ENCODE measurements at places on chromosomes 13 and 19. TPM values are rescaled to one million over a fixed set of nuclear protein-coding genes. Genes with fewer than 3 reads are reported as not detected.

GRCh38 chr19:23762884-23763711 lies 4.4 kb upstream of the ZNF681 start:
- peak; percentile 56 for DNase-seq

DNA sequence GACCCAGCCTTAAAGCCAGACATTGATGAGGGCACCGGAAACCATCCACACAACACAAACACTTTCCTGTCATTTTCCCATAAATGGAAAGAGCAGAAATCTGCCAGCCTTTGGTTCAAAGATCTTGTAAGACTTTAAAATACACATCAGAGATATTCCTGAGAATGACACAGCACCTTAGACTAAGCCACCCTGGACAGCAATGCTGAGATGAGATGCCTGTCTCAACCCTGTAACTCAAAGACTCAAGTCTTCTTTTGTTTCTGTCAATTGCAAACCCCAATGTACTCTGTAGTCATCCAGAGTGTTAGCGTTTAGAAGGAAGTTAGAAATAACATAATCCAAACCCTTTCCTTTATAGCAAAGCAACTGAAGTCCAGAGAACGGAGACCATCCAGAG lies 119.2 kb downstream of the CCNA1 start:
- DNase-seq: no peak

DNA sequence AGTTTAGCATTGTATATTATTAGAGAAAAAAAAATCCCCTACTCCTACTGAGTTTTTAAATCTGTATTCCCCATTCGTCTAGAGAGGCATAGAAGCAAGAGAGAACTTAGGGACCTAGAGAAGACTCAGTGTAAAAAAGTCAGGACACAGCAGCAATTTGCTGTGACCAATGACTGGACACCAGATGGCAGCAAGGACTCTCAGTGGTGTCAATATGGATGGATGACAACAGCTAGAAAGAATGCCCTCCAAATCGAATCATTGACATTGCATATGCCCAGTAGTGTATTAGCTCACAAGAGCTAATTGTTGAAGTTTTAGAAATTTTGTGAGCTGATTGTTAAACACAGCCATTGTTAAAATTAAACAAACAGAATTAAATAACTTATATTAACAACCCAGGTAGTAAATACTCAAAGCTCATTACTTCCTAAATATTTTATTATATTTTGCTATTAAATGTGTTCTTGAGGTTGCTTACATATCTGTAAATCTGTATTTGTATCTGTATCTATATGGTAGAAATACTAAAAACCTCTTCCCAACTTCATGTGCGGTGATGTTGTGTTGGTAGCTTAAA lies 43.9 kb downstream of the SIAH3 start:
- peak; percentile 59 for DNase-seq

GRCh38 chr13:113052971-113053370 lies 52.6 kb upstream of the F7 start:
- no peak for DNase-seq

GRCh38 chr19:3100331-3100730 lies 6.2 kb downstream of the GNA11 start:
- DNase-seq: no peak

DNA sequence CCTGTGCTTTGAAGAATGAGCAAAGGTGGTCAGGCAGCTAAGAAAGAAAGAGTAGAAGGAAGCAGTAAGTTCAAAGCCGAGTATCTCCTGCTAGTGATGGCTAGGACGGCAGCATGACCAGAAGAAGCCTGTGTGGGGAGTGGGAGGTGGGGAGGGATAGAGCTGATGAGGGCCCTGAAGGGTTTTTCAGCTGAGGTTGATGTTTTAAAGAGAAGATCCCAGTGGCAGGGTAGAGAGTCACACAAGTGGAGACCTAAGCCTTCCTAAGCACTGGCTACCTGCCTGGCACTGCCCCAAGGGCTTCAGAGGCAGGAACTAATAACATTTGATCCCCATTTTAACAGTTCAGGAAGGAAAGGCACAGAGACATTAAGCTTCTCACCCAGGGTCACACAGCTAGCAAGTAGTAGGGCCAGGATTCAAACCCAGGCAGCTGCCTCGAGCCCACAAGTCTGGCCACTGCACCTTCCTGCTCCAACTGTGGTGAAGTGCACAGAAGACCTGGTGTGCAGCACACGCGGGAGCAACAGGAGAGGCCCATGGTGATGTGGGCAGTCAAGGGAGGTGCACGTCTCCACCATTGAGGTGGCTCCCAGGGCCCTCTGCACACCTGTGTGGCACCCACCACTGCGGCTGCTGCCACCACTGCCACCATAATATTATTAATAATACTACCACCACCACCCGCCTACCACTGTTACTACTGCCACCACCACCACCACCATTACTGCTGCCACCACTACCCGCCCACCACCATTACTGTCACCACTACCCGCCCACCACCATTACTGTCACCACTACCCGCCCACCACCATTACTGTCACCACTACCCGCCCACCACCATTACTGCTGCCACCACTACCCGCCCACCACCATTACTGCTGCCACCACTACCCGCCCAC lies 22.1 kb downstream of the CUL4A start:
- no peak for DNase-seq

DNA sequence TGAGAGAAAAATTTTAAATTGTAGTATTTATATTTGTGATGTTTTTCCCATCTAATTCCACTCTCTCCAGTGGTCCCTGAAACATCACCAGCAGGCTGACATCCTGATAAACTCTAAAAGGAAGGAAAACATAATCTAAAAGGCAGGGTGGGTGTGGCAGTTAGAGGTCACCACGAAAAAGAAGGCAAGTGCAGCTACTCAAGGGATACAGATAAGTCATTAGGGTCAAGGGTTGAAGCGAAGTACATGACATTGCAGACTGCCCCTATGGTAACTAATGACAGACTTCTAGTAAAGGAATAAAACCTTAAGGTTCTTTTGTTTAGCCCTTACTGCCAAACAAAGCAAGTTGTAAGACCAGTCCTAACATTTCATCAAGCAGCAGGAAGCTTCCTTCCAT lies 6.0 kb upstream of the NEK3 start:
- DNase-seq: no peak

DNA sequence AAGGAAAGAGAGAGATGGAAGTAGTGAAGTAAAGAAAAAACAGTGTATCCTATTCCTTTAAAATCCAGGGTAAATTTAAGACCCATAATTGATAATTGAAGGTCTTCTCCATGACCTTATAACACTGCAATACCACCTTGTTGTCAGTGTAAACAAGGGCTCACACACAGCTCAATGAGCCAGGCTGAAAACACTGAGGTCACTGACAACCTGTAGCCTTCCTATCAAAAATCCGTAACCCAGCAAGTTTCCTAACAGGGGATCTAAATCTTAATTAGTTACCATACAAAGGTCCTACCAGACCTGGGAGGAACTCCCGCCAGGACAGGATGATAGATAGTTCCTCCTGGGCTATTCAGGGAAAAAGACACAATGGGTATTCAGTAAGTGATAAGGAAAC lies 1677.1 kb downstream of the OLFM4 start:
- no peak for DNase-seq

DNA sequence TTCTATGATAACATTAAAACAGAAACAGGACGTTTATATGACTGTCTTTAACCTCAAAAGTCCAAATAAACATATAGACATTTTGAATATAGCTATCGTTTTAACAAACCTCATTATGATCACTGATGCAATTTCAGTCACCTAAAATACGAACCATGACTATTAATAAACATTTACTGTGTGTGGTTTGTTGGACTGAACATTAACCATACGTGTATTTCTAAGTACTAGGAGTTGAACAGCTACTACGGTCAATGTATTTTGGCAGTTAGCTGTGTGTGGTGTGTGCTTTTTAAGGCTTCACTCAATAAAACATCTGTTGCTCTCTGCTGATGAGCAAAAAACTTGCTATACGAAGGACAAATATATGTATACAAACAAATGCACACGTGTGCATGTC lies 281.4 kb downstream of the ABCC4 start:
- no peak for DNase-seq

GRCh38 chr19:17762505-17763229 lies 11.4 kb downstream of the FCHO1 start:
- peak; percentile 57 for DNase-seq

- DNase-seq: no peak
These were observed 114.5 kb downstream of the ATP11A start for GRCh38 chr13:112804374-112804773.

GRCh38 chr19:2523630-2524311 lies 47.8 kb downstream of the GADD45B start:
- peak; percentile 92 for DNase-seq

GRCh38 chr13:70088926-70089325 lies 18.7 kb upstream of the ATXN8OS start:
- DNase-seq: no peak

- DNase-seq: peak; percentile 95
These were observed 49.0 kb upstream of the FRY start for GRCh38 chr13:31982540-31982939.

GRCh38 chr19:14561847-14562351 lies 10.0 kb downstream of the NDUFB7 start:
- DNase-seq: no peak

GRCh38 chr13:22024381-22024994 lies 353.6 kb downstream of the FGF9 start:
- DNase-seq: no peak

- peak; percentile 88 for DNase-seq
These were observed 35.4 kb downstream of the WDFY2 start for GRCh38 chr13:51619614-51620013.

- DNase-seq: peak; percentile 44
These were observed 8.3 kb upstream of the TLE6 start for GRCh38 chr19:2969104-2969504.

Gene CBY2
- total RNA-seq: not detected

Gene NOTCH3
- total RNA-seq: 66.9 TPM

Gene RFXAP
- total RNA-seq: 1.8 TPM

Gene SIPA1L3
- total RNA-seq: 12.1 TPM

Gene VAV1
- total RNA-seq: not detected

Gene ADAMTSL5
- 31.7 TPM for total RNA-seq

Gene BST2
- not detected for total RNA-seq

Gene PRSS57
- not detected for total RNA-seq

Gene VSTM1
- not detected for total RNA-seq

Measured in GM23248 (cell line).